ENCODE measurements at places on chromosomes 4 and X. TPM values are rescaled to one million over a fixed set of nuclear protein-coding genes. Genes with fewer than 3 reads are reported as not detected.

- no peak for DNase-seq
Observed at GRCh38 chr4:122010610-122011009, 58.8 kb upstream of the TRPC3 start.

The PITX2 gene
- not detected for polyA plus RNA-seq

DNA sequence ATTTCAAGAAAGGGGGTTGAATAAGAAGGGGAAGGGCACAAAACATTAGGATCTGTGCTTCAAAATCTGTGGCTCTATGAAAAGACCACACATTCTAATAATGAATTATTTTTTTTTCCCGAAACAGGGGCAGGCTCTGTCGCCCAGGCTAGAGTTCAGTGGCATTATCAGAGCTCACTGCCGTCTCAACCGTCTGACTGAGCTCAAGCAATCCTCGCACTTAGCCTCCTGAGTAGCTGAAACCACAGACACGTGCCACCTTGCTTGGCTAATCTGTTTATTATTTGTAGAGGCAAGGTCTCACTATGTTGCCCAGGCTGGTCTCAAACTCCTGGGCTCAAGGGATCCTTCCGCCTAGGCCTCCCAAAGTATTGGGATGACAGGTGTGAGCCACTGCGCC, 33.4 kb downstream of the ACSL1 start:
- no peak for DNase-seq

The TAF7L gene
- not detected for polyA plus RNA-seq

Measured in naive B cell (primary cell).